ENCODE measurements at places on chromosomes 16 and 17. TPM values are rescaled to one million over a fixed set of nuclear protein-coding genes. Genes with fewer than 3 reads are reported as not detected.

The WNK4 gene
- total RNA-seq = 21.1 TPM

The MEAK7 gene
- total RNA-seq = 9.8 TPM

The PRSS33 gene
- not detected for total RNA-seq

The CCDC78 gene
- 14.4 TPM for total RNA-seq

The ALOXE3 gene
- total RNA-seq = not detected

The C16orf86 gene
- 2.2 TPM for total RNA-seq

The LMF1 gene
- total RNA-seq = 1.5 TPM

The HSPB9 gene
- total RNA-seq = 0.11 TPM

The PPL gene
- total RNA-seq = 0.07 TPM

The ZNF750 gene
- not detected for total RNA-seq

The CYGB gene
- total RNA-seq = 0.13 TPM

The CIITA gene
- total RNA-seq = 0.20 TPM

The MYH11 gene
- total RNA-seq = 0.78 TPM

The OR3A3 gene
- not detected for total RNA-seq

The FBXW10 gene
- total RNA-seq = not detected

The SULT1A2 gene
- 1.2 TPM for total RNA-seq

The C17orf107 gene
- total RNA-seq = 0.42 TPM

The SPATA32 gene
- total RNA-seq = not detected

The LITAFD gene
- not detected for total RNA-seq

The PRKCA gene
- total RNA-seq = 30.4 TPM

The PHKB gene
- total RNA-seq = 68.2 TPM

The HOXB5 gene
- total RNA-seq = 2.6 TPM

The ZMYND15 gene
- total RNA-seq = not detected

The CCL2 gene
- total RNA-seq = 0.86 TPM

The MVP gene
- total RNA-seq = 1.4 TPM

The KCNG4 gene
- total RNA-seq = not detected

The NCBP3 gene
- 20.5 TPM for total RNA-seq

The RPRML gene
- 0.16 TPM for total RNA-seq

The C16orf87 gene
- 8.3 TPM for total RNA-seq

The C17orf50 gene
- not detected for total RNA-seq

The MEIOB gene
- 105 TPM for total RNA-seq

The HOXB8 gene
- 14.9 TPM for total RNA-seq

The SHCBP1 gene
- 18.0 TPM for total RNA-seq

The EME1 gene
- 16.8 TPM for total RNA-seq

The WNT3 gene
- total RNA-seq = 3.5 TPM

The NXN gene
- 0.27 TPM for total RNA-seq

Measured in K562 (cell line).